ENCODE measurements at places on chromosomes 16 and 17. TPM values are rescaled to one million over a fixed set of nuclear protein-coding genes. Genes with fewer than 3 reads are reported as not detected.

KRT33B gene
- total RNA-seq, result not detected

TNFRSF13B gene
- not detected for total RNA-seq

NPB gene
- total RNA-seq, result 0.56 TPM

RNF135 gene
- 16.9 TPM for total RNA-seq

JPH3 gene
- 3.1 TPM for total RNA-seq

ODAD4 gene
- total RNA-seq, result 1.9 TPM

EVI2B gene
- not detected for total RNA-seq

KRT40 gene
- not detected for total RNA-seq

RAB37 gene
- not detected for total RNA-seq

CCL5 gene
- not detected for total RNA-seq

TAT gene
- not detected for total RNA-seq

CHST4 gene
- total RNA-seq, result not detected

MYH3 gene
- 3.2 TPM for total RNA-seq

KRTAP2-3 gene
- total RNA-seq, result not detected

MEFV gene
- total RNA-seq, result not detected

ITGAL gene
- total RNA-seq, result not detected

GRCh38 chr16:22710326-22710725 lies 103.6 kb upstream of the HS3ST2 start:
- no peak for DNase-seq

GRCh38 chr16:10981697-10982216 lies 37.4 kb downstream of the CLEC16A start:
- no peak for DNase-seq

DNA sequence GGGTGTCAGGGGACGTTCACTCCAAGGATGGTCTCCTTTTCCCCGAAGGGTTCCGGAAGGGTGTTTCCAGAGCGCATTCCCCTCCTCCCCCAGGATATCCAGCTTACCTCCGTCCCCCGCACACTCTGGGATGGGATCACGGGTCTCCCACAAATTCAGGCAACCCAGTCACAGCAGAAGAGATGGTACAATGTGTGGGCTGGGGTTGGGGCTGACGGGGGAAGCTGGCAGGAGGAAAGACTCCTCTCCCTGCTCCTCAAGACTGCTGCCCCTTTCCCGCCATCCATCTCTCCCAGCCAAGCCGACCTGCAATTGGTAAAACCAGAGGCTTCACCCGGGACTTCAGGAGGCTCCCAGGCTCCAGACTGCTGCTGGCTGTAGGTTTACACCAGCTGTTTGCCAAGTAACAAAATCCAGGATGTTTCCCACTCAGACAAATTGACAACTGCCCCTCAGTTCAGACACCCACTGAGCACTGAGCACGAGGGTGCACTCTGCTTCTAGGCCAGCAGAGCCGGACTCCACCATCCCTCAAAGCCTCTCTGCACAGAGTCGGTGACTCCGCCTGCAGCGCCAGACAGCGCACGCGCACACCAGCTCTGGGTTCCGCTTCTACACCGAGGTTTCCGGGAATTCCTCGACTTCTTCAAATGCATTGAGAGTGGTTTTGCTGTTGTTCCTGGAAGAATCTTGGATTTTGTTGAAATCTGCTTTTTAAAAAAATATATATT lies 37.7 kb downstream of the ASPA start:
- peak; percentile 76 for DNase-seq

- DNase-seq, result no peak
Observed at GRCh38 chr17:33779234-33779591, 475.9 kb upstream of the CCL2 start.

- DNase-seq, result no peak
Observed at GRCh38 chr16:65314627-65315008, 192.8 kb upstream of the CDH11 start.

- no peak for DNase-seq
Observed at GRCh38 chr16:88758944-88759244, 26.1 kb downstream of the PIEZO1 start.

- peak; percentile 96 for DNase-seq
Observed at GRCh38 chr17:68378268-68379176, 78.8 kb downstream of the WIPI1 start.

DNA sequence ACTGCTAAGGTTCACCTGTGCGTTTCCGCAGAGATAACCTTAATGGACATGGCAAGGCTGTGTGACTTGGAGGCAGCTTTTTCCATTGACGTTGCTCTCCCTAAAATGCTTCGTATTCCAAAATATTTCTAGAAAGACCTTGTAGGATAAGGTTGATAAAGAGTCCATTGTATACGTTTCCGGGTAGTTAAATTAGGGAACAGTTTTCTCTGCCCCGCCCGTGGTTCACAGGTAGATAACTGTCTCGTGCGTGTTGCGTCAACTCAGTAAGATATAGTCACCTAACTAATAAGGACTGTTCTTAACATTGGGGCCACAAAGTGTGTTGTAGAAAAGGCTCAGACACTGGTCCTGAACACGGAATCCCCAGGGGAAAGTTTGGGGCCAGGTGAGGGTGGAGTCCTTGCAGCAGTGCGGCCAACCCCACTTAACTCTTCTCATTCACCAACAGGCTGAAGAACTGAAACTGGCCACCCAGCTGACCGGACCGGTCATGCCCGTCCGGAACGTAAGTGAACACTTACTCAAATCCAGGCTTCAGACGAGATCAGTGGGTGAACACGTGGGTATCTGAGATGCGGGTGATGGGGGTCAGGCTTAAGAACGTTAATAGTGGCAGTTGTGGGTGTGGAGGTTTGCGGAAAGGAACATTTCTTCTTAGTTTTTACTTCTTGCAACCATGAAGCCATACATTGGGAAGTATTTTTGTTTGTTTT lies 1.6 kb downstream of the RPL13 start:
- no peak for DNase-seq

DNA sequence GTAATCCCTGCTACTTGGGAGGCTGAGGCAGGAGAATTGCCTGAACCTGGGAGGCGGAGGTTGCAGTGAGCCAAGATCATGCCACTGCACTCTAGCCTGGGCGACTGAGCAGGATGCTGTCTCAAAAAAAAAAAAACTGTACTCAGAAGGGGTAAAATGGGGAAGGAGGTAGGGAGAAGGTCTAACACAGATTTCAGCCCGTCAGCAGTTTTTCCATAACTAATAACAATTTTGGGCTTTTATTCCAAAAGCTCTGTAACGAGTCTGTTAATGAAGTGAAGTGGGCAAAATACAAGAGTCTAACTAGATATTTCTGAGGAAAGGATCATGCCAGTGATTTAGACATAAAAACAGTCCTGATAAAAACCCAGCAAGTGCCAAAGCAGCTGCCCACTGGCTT lies 10.8 kb downstream of the ZNF821 start:
- DNase-seq, result no peak

DNA sequence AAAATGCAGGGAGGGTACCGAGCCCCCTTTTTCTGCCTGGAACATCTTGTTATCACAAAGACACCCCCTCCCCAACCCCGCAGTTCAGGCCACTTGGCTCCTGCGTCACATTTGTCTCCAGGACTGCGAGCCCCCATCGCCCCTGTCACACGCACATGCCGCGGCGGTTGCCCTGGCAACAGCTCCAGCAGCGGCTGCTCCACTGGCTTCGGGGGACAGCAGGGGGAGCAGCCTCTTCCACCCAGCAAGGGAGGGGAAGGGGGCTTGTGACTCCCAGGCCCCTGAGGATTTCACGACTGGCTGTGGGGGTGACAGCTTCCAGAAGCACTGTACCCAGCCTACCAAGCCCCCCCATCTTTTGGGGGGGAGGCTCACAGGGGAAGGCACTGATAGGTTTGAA lies 2.6 kb downstream of the BAIAP3 start:
- no peak for DNase-seq

- no peak for DNase-seq
Observed at GRCh38 chr16:87966064-87966645, 14.9 kb downstream of the BANP start.

DNA sequence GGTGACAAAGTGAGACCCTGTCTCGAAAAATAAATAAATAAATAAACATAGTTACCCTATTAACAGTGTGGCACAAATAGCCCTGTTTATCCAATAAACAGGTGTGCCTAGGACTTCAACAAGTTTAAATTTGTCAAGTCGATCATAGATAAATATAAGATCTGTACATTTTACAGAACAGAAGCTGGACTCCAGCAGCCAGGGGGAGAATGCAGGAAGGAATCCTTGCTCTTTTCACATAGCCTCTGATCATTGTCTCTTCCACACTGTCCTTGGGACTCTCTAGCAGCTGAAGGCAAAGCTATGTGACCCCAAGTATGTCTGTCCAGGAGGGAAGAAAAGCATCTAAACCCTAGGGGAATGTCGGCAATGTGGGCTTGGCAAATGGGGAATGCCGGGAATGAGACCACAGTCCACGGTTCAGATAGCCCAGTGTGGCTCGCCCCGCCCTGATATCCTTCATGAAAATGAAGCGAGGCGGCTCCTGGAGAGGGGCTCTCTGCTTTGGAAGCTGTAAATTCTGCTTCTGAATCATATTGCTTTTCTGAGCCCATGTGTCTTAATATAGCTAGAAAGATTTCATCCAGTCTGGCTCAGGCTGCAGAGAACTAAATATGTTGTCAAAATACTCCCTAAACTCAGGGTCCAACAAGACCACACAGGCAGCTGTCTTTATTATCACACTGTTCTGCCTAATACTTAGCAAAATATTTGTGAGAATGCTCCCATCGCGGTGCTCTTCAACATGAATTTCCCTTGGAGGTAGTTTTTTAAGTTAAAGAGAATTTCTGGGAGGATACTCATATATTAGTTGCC lies 24.9 kb upstream of the GRB2 start:
- DNase-seq, result peak; percentile 85

DNA sequence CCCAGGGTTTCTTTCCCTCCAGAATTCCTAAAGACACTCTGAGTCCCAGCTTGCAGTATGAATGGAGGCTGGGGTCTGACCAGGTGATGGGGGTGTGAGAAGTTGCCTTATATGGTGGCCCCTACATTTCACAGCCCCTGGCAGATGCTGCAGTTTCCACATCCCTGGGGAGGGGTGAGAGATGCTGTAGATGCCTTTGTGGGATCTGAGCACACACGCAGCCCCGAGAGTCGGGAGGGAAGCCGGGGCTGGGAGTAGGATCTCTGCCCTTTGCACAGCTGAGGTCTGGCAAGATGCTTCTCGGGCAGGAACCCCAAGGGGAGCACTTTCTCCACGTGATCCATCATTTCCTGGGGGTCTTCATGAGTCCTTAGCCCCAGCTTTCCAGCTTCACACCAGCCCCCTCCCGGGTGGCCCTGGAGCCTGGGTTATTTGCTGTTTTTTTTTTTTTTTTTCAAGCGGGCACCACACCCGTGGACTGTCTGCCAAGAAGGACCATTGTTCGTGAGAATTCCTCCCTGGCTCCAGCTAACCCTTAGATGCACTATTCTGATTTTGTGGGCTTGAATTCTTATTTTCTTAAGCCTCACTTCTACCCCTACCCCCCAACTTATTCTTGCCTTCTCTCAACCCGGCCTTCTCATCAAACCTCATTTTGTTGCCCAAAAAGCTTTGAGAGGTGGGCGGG lies 50.6 kb downstream of the NTN1 start:
- no peak for DNase-seq

DNA sequence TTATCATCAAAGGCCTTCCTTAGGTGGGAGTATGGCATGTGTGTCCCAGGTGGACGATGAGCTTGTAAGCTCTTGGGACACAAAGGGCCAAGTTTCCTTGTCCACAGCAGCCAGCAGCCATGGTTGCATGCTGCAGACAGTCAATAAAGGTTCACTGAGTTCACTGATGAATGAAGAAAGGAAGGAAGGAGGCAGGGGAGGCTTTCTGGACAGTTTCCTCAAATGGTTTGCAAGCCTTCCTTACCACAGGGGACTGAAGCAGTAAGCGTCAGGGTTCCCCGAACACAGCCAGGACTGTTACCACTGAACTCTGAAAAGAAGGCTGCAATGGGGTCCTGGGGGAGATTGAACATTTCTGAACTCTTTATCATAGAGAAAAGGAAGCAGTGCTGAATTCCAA lies 111.1 kb downstream of the GAS7 start:
- DNase-seq, result no peak

- DNase-seq, result no peak
Observed at GRCh38 chr16:15949210-15950160, at the start of gene ABCC1. Gene ABCC1 (plus strand): TSS chr16:15949616. CDS start chr16:15949752, 136 bp downstream.

- no peak for DNase-seq
Observed at GRCh38 chr17:76953946-76954345, 85.7 kb downstream of the MGAT5B start.

DNA sequence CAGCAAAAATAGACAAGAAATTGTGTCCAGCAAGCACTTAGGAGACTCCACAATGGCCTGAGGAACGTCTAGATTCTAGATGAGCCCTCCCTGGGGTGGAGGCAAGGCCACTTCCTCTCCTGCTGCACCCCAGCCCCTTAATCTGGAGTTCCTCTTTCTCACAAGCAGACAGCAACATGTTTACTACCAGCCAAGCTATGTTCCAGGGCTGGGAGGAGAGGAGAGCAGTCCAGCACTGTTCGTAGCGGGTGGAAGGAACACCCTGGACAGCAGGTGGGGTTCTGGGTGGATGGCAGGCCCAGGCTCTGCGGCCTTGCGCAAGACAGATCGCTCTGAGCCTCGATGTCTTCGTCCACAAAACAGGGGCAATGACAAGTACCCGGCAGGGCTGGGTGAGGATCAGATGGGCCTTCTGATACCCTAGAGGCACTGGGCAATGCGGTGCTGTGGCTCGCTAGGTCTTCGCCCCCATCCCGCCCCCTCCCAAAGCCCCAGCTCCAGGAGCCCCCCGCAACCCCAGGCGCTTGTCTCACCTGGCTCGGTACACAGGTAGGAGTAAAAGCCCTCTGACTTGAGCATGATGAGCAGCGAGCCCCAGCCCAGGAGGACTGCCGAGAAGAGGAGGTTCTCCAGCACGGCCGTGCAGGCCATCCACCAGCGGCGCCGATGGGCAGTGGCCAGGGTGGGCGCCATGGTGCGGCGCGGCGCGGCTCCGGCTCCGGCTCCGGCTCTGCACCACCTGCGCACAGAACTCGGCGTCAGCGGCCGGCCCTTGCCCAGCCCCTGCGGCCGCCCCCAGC lies 1.3 kb downstream of the SLC43A2 start:
- no peak for DNase-seq

GRCh38 chr17:38751808-38752307 lies 683 bp upstream of the PSMB3 start:
- peak; percentile 95 for DNase-seq

- DNase-seq, result no peak
Observed at GRCh38 chr16:63947022-63947421, 1174.8 kb downstream of the CDH11 start.

- no peak for DNase-seq
Observed at GRCh38 chr16:14341324-14342225, 270.5 kb downstream of the MRTFB start.
